ENCODE measurements at places on chromosomes 1 and 21.

- DNase-seq: no peak
These were observed 365.3 kb upstream of the ADGRL4 start for GRCh38 chr1:79371802-79372201.

DNA sequence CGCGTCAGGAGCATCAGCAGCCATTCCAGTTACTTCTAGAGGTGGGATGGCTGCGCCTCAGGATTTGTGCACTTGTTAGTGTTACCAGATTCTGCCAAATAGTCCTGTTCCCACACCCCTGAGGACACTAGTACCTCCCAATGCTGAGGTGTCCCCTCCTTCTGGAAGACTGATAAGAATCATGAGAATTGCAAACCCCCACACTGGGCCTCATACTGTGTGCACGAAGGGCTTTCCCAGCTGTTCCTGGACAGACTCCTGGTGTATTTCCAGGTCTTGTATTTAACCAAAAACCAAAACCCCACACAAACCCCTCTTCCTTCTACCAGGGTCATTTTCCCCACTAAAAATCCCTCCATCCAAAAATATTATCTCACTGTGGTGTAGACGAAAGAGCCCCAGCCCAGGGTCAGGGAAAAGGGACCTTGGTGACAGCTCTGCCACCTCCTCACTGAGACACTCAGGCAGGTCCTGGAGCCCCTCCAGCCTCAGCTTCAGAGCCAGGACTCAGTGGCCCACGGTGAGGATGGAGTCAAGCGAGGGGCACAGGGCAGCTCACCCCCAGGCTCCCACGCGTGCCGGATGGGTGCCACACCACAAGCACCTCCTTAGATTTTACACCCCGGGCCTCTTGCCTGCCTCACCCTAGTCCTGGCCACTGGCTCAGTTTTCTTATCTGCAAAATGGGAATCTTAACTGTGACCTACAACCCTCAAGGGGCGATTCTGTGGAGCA lies 131.4 kb upstream of the RUNX3 start:
- no peak for DNase-seq

- no peak for DNase-seq
These were observed 299.1 kb downstream of the PCP4 start for GRCh38 chr21:40166291-40166843.

DNA sequence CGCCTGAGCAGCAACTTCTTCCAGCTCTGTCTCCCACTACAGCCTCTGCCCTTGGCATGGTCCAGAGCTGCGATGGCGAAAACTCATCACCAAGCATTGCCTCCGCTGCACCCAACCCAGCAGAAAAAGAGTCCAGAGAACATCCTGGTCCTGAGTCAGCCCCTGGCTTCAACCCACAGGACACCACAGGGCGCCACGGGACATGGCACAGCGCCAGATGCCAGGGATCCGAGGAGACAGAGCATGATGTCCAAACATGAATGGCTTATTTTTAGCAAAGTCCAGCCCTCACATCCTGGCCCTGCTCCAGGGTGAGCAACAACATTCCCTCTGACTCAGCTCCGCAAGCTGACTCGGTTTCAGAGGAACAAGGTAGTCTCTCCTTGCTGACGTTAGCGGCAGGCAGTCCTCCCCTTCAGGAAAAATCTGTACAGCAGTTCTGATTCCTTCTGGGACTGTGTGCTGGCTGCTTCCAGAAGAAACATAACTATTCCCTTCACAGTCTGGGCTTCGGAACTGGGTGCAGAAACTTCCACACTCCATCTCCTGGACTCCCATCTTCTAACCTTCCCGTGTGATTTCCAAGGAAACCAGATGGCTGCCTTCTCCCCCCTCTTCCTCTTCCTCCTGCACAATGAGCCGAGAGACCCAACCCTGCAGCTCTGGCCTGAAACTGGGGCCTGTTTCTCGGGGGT lies 131.3 kb downstream of the TOMM20 start:
- no peak for DNase-seq
